RPMI7951 (cell line): ENCODE measurements at places on chromosomes 1 and 21.

GRCh38 chr1:67578397-67579020 is 106.5 kb upstream of the GADD45A start:
- no peak for DNase-seq

- peak; percentile 63 for DNase-seq
These were observed 5.6 kb upstream of the DDOST start for GRCh38 chr1:20666804-20667203.

DNA sequence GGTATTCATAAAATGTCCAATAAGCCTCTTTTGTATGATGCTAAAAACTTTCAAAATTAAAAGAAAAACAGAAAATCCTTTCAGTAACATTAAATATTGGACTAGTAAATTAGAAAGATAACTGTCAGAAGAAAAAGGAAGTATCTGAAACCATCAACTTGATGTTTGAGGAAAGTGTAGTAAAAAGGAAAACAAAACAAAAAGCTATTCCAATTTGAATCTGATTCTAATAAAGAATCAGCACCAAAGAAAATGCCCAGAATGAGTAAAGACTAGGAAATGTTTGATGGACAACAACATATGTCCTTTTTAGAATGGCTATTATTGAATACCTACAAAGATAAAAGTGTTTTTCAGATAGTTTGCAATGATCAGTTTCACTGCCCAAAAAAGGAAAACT is 79.9 kb upstream of the RBM34 start:
- DNase-seq = no peak

- DNase-seq = no peak
These were observed 18.3 kb upstream of the MMEL1 start for GRCh38 chr1:2650967-2651645.
